ENCODE measurements at places on chromosomes 4 and X.

DNA sequence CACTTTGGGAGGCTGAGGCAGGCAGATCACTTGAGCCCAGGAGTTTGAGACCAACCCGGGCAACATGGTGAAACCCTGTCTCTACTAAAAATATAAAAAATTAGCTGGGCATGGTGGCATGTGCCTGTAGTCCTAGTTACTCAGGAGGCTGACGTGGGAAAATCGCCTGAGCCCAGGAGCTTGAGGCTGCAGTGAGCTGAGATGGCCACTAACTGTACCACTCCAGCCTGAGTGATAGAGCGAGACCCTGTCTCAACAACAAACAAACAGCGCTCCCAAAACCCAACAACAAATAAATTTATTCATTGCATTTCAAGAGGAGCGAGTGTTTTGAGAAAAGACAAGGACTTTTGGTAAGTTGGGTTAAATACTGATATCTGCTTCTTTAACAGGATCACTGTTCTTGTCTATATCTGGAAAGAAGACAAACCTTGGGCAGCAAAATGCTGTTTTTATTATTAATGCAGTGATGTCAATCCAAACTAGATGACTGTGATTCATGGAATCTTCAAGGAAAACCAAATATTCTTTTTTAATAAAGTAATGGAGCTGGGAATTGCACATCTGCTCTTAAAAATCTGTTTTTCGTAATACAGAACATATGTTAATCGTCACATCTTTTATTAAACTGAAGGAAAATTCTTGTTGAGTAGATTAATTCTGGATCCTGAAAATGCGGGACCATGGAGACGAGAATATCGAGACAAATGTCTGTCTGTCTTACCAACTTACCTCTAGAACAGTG, 90.8 kb upstream of the LIMCH1 start:
- no peak for DNase-seq

DNA sequence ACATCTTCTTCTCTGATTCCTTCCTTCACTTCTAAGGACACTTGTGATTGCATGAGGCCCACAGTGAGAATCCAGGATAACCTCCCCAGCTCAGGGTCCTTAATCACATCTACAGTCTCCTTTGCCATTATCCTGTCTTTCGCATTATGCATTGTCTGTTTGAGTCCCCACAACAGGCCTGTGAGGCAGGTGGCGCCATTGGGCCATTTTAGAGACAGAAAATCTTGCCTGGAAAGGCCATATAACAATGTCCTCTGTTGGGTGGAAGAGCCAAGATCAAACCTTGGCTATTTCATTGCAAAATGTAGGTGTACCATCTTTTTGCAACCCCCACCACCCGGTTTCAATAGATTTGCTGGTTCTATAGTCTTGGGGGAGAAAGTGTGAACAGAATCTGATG, 11.8 kb upstream of the DCUN1D4 start:
- peak; percentile 85 for DNase-seq

DNA sequence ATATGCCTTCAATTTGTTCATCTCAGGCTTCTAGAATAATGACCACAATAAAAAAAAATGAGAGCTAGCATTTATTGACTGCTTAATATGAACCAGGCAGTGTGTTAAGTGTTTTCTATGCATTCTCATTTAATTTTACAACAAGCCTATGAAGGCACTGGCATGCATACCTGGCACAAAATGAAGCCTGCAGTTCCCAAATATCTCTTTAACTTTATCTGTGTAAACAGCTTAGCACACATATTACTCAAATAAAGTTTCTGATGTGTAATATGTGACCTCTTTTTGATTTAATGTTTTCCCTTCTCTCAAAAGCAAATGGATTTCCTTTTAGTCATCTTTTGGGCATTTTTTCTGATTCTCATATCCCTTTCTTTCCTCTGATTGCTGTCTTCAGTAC, 671.8 kb downstream of the PCDH7 start:
- no peak for DNase-seq

- DNase-seq: no peak
These were observed 39.0 kb downstream of the FBXO8 start for GRCh38 chr4:174244441-174244840.

DNA sequence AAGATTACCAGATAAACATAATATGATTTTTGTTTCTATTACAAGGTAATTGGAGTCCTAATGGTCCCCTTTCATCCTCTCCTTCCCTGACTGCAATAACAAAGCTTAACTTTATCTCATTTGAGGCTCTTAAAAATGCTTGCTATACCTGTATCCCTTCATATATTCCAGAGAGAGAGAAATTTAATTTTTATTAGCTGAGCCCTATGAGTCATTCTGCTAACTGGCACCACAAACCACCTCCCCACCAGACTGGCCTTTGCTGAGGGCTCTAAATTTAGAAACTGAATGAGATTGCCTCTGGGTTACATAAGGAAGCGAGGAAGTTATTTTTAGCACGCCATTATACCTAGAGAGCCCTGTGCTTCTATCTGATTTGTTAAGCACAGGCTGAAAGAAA, 27.4 kb downstream of the CBLL2 start:
- no peak for DNase-seq

DNA sequence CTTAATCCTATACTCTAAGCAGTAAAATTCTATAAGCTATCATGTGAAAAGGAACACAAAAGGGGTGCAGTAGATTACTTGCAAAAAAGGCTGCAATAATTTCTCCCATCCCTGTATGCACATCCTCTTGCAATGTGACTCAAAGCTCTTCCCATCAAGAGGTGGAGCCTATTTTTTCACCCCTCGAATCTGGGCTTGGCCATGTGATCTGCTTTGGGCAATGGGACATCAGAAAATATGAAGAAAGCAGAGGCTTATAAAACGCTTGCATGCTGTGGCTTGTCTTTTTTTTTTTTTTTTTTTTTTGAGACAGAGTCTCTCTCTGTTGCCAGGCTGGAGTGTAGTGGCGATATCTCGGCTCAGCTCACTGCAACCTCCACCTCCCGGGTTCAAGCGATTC, 33.0 kb downstream of the GEMIN8 start:
- DNase-seq: no peak

GRCh38 chr4:36215627-36216026, 28.7 kb downstream of the ARAP2 start:
- no peak for DNase-seq

DNA sequence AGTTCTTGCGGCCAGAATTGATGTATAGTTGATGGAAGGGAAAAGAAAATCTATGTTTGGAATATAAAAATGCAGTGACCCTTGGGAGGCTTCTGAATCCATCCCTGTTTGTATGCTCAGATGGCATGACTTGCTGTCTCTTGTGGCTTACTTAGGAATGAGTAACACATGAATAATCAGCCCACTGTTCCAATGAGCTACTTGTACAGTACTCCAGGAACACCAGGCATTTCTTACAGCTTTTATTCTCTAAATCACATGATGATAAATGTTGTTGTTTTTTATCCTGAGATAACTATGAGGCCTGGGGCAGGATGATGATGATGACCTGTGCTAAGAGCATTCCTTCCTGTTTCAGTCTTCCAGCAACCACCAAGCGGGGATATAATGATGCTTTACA, 18.9 kb downstream of the TMPRSS11E start:
- no peak for DNase-seq

DNA sequence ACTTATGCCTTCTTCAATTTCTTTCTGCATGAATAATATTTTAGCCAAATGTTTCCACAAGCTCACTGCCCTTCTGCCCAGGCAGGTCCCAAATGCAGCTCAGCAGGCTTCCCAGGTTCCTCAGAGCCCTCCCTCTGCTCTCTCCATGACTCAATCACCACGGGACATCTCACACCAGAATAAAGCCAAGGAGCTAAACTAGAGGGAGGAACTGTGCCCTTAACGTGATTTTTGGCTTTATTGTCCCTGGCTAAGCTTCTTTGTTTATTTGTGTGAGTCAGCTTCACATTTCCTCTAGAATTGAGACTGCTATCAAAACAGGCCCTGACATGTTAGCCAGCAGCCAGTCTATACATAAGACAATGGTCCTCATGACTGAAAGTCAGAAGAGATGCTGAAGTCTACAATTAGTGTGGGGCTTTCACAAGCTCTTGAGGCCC, 186.4 kb upstream of the GALNT7 start:
- DNase-seq: no peak

- no peak for DNase-seq
These were observed 9.0 kb downstream of the ATP10D start for GRCh38 chr4:47494124-47494430.

- no peak for DNase-seq
These were observed 222.6 kb downstream of the SPIN4 start for GRCh38 chrX:63128509-63128908.
